Mesenchymal stem cell (in vitro differentiated cells and primary cell): ENCODE measurements at places on chromosomes 12 and 14.
A peak's percentile ranks its signal among the peaks of the same experiment; 100 is the strongest.

DNA sequence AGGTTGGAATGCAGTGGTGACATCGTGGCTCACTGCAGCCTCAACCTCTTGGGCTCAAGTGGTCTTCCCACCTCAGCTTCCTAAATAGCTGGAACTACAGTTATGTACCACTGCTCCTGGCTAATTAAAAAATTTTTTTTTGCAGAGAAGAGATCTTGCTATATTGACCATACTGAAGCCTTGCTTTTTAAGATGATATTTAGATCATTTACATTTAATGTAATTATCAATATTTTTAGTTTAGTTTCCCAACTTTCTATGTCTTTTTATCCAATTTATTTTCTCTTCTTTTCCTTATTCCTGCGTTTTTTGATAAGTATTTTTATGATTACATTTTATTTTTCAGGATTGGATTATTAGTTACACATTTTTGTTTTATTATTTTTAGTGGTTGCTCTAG, 340.1 kb downstream of the APAF1 start:
- no peak overlapping the region for H3K27ac ChIP-seq
- H3K4me1 ChIP-seq: no peaks in the 10 kb centered on the region
- DNase-seq: no peak
- no peaks in the 10 kb centered on the region for H3K27me3 ChIP-seq
- no peaks in the 10 kb centered on the region for H3K36me3 ChIP-seq

DNA sequence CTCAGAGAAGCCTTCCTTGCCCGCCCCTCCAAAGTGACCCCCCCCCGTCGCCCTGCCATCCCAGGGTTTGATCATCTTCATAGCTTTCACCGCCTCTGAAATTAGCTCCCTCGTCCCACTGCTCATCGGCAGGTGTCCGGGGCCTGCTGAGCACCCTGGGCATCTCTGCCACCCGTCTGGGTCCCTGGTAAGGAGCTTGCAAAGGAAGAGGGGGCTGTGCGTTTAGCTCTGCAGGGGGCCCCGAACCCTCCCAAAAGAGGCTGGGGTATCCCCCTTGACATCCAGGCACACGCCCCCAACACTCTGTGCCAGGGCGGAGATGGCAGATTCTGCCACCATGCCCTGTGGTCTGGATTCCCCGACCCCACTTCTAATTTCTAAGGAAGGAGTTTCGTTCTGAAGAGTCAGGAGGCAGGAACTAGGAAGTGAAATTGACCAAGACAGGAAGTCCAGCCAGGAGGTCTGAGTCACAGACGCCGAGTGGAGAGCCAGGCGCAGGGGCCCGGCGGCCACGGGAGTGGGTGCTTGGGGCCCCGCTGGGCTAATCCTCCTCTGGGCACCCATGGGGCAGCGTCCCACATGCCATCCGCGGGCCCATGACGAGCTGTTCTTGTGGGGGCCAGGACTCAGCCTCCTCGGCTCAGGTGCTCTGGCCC, 95.7 kb downstream of the RFLNA start:
- peaks cover 74% of the 10 kb centered on the region for H3K4me1 ChIP-seq
- no peaks in the 10 kb centered on the region for H3K27me3 ChIP-seq
- H3K27ac ChIP-seq: peak overlapping the region; percentile 86

DNA sequence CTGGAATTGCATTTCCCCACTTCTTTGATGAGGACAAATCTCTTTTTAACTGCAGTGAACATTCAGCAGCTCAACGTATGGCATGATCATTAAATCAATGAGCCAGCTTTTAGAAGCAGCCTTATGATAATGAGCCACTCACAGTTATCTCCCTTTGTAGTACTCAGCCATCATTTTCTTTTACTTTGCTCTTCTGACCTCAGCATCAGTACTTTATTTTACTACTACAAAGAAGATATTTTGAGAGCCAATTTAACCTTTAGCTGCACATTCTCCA, 250.0 kb upstream of the CLEC14A start:
- no peaks in the 10 kb centered on the region for H3K27me3 ChIP-seq
- H3K27ac ChIP-seq: no peak overlapping the region
- no peaks in the 10 kb centered on the region for H3K4me1 ChIP-seq
- DNase-seq: no peak
- no peak overlapping the region for H3K4me3 ChIP-seq

- DNase-seq: peak; percentile 43
- H3K27me3 ChIP-seq: no peaks in the 10 kb centered on the region
- H3K4me3 ChIP-seq: no peak overlapping the region
- H3K4me1 ChIP-seq: no peaks in the 10 kb centered on the region
- no peaks in the 10 kb centered on the region for H3K36me3 ChIP-seq
- H3K27ac ChIP-seq: no peak overlapping the region
These were observed 80.2 kb upstream of the KRR1 start for GRCh38 chr12:75591628-75592027.

GRCh38 chr12:80627782-80628181, 79.7 kb upstream of the MYF6 start:
- H3K27me3 ChIP-seq: no peaks in the 10 kb centered on the region
- H3K27ac ChIP-seq: no peak overlapping the region
- H3K4me1 ChIP-seq: no peaks in the 10 kb centered on the region
- no peaks in the 10 kb centered on the region for H3K36me3 ChIP-seq
- no peak overlapping the region for H3K4me3 ChIP-seq

DNA sequence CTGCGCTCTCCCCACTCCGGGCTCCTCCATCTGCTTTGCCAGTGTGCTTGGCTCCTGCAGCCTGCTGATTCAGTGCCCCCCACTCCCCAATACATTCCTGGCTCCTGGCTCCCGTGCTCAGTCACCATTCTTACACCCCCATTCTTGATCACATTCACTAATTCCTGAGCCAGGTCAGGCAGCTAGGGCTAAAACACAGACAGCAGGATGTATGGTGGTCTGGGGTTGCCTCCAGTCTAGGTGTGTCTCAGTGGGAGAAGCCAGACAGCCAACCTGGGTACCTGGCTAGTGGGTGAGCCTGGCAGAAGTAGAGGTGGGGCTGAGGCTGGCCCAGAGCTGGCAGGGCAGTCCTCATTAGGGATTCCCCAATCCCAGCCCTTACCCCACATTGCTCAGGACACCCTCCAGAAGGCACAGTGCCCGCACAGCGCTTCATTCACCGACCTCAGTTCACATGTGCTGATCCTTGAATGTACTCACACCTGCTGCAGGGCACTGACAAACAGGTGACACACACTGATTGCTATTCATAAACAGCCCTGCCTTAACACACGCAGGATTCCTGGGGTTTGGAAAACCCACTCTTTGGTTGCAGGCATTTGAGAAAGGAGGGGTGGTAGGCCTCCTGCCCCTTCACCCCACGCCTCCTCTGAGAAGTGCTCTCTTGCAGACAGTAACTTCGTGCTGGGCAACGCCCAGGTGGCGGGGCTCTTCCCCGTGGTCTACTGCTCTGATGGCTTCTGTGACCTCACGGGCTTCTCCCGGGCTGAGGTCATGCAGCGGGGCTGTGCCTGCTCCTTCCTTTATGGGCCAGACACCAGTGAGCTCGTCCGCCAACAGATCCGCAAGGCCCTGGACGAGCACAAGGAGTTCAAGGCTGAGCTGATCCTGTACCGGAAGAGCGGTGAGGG, 1.7 kb downstream of the KCNH3 start:
- H3K27me3 ChIP-seq: peaks cover 59% of the 10 kb centered on the region
- H3K36me3 ChIP-seq: no peaks in the 10 kb centered on the region
- H3K27ac ChIP-seq: no peak overlapping the region

DNA sequence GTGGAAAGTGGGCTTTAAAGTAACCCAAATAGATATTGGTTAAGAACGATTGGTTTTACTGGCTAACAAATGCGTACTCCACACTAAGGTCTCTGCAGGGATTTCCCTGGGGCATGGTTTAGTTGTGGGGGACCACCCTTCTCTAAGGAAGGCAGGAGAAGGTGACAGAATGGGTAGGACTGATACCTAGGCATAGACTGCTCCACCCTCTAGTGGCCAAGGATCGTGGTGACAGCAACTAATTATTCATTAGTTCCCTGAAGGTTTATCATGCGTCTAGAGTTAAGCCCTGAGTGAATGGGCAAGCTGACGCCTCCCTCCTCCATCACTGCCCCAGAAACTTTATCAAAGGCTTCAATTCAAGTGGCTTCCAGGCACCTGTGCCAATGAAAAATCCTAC, 9.1 kb downstream of the FAM181A start:
- peaks cover 73% of the 10 kb centered on the region for H3K27me3 ChIP-seq
- H3K36me3 ChIP-seq: no peaks in the 10 kb centered on the region
- peaks cover 20% of the 10 kb centered on the region for H3K4me1 ChIP-seq
- DNase-seq: no peak
- no peak overlapping the region for H3K4me3 ChIP-seq
